Peyer's patch (tissue), 4 donors: ENCODE measurements at places on chromosomes 4 and X. TPM values are rescaled to one million over a fixed set of nuclear protein-coding genes. Genes with fewer than 3 reads are reported as not detected.

GAB3 gene
- 5.4 TPM for total RNA-seq

SSX4 gene
- not detected for total RNA-seq

PDZD4 gene
- total RNA-seq = 1.5 TPM

FAM184B gene
- not detected for total RNA-seq

FRAS1 gene
- total RNA-seq = 3.5 TPM

SPP1 gene
- total RNA-seq = 19.3 TPM

ADRA2C gene
- 1.6 TPM for total RNA-seq

PDGFRA gene
- 51.7 TPM for total RNA-seq

FAAH2 gene
- total RNA-seq = 15.4 TPM

LIMCH1 gene
- total RNA-seq = 56.9 TPM

JADE3 gene
- total RNA-seq = 2.8 TPM
